RCC 7860 (cell line): ENCODE measurements at places on chromosomes 2 and 18.

GRCh38 chr2:216539791-216540241, 41.2 kb downstream of the RPL37A start:
- DNase-seq, result peak; percentile 9

DNA sequence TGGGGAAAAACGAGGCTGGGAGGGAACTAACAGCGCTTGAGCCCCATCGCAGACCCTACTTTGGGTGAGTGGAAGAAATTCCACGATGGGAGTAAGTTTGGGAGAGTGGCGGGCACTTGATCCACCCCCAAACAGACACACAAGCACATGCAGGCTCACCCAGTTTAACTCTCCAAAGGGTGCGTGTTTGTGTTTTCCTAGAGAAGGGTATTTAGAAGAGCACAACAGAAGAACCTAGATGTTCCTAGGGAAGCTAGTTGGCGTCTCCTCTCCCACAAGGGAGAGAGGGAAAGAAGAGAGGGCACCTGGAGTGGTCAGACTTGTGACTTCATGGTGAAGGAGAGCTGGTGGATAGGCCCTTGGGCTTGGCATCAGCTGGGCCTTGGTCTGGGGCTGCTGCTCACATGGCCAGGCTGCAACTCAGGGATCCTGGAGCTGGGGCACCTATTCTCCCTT, 3.2 kb downstream of the GATA6 start:
- DNase-seq, result no peak

- no peak for DNase-seq
Observed at GRCh38 chr18:60804415-60804814, 431.8 kb upstream of the MC4R start.

GRCh38 chr2:189698020-189698887, 23.8 kb downstream of the ANKAR start:
- DNase-seq, result peak; percentile 29

DNA sequence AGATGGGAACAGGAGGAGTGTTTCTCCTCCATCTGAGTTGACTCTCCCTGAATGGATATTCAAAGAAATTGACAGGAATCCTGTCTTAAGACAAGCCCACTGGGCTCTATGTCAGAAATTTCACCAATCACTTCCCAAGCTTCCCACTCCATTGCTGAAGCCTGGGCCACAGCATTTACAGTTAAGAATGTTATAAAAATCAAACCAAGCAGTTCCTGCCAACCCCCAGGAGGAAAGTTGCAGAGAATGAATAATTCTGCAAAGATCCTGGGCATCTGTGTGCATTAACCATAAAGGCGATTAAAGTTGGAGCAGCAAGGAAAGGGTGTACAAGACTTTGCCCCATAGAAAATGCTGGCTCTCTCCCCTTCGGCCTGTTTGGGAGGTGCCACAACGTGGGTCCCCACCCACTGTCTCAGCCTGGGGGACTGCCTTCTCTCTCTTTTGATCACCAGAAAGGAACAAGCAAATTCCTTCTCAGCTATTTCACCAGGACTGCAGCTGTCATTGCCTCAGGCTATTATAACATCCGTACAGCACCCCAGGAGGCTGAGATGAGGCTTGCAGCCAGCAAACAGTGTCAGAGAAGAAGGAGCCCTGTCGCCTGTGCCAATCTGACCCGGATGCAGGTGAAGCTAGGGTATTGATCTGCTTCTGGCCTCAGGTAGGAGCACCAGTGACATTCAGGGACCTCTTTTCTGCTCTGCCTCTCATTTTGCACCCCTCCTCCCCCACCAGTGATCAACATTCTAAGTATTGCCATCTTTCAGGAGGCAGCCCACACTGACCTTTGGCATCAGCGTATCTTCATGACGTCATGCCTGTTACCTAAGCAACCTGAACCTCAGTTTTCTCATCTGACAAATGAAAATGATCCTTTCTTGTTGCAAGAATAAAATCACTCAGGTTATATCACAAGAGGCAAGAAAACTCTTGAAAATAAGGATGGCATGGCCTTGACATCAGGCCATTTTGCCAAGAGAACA, 219.0 kb downstream of the SH3BP4 start:
- peak; percentile 89 for DNase-seq
